ENCODE measurements at places on chromosomes 16 and 17.

GRCh38 chr16:23464196-23464595 lies 11.2 kb upstream of the COG7 start:
- no peak for DNase-seq

- DNase-seq: no peak
Measured at GRCh38 chr16:17367036-17367435, 103.7 kb downstream of the XYLT1 start.

GRCh38 chr16:58467905-58468304 lies 32.0 kb upstream of the NDRG4 start:
- no peak for DNase-seq

DNA sequence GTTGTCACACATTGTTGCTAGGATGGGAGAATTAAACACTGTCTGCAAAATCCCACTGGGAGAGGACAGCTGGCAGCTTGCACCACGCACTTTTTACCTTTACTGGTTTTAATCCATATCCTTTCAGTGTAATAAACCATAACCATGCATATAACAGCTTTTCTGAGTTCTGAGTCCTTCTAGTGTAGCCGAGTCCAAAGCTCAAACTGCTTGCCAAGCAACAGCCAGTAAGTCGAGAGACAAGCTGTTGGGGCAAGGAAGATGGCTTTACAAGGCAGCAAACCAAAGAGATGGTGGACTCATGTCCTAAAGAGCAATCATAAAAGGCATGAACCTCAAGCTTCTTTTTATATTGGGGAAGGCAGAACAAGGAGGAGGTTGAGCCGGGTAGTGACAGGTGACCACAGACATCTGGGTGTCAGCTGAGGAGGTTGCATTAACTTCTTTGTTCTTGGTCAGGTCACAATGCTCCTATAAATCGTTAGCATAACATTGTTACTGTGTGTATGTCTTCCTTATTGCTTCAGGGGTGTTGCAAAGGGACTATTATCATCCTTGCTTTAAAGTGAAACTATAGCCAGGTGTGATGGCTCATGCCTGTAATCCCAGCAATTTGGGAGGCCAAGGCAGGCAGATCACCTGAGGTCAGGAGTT lies 7.3 kb upstream of the CD300H start:
- DNase-seq: no peak

GRCh38 chr16:74090871-74091270 lies 205.7 kb upstream of the PSMD7 start:
- DNase-seq: no peak

All from CD8-positive, alpha-beta T cell (primary cell).